Melanocyte of skin (primary cell): ENCODE measurements at places on chromosomes 5 and 9. TPM values are rescaled to one million over a fixed set of nuclear protein-coding genes. Genes with fewer than 3 reads are reported as not detected.

The DNM1 gene
- 0.69 and 1.5 TPM in 2 replicates for total RNA-seq

The CD14 gene
- total RNA-seq, result 1.3 and 1.5 TPM in 2 replicates

The DOLK gene
- 34.1 and 34.5 TPM in 2 replicates for total RNA-seq

The SPINK14 gene
- total RNA-seq, result not detected in 2 replicates

The SPAG8 gene
- 0.36 and 1.0 TPM in 2 replicates for total RNA-seq

The DIPK1B gene
- 9.7 and 11.7 TPM in 2 replicates for total RNA-seq

The GRIA1 gene
- not detected in 2 replicates for total RNA-seq

The ORM2 gene
- not detected in 2 replicates for total RNA-seq

The NACC2 gene
- total RNA-seq, result 22.7 and 46.9 TPM in 2 replicates
